ENCODE measurements at places on chromosomes 4 and X.

DNA sequence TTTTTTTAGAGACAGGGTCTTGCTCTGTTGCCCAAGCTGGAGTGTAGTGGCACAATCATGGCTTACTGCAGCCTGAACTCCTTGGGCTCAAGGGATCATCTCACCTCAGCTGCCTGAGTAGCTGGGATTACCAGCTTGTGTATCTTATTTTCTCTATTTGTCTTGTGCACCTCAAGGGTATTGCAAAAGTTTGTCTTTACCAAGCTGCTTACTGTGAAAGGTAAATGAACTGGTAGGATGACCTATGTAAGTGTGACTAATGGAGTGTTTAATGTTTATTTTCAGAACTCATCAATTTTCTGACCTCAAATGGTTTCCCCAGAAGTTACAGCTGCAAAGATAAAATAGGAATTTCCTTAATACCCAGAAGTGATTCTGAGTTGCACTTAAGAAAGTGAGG is 5.3 kb upstream of the FGA start:
- no peak for DNase-seq

- no peak for DNase-seq
Measured at GRCh38 chr4:77352192-77352591, 195.2 kb downstream of the CCNG2 start.

DNA sequence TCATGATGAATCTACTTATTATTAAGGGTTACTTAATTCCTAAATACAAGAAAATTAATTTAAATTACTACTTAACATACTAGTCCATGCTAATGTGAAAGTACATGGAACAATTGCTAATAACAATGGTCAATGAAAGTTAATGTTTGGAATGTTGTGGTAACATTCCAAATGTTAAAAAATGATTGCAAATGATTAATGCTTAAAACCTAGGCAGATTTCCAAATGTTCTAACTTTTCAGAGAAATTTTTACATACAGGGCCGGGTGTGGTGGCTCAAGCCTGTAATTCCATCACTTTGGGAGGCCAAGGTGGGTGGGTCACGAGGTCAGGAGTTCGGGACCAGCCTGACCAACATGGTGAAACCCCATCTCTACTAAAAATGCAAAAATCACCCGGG is 1851.3 kb upstream of the PCDH7 start:
- no peak for DNase-seq

GRCh38 chr4:8577046-8577445 is 3.1 kb upstream of the GPR78 start:
- DNase-seq: no peak

- no peak for DNase-seq
Measured at GRCh38 chrX:508163-508562, 121.5 kb upstream of the PPP2R3B start.

GRCh38 chrX:48695534-48695896 is 1.0 kb upstream of the SUV39H1 start:
- DNase-seq: peak; percentile 19

DNA sequence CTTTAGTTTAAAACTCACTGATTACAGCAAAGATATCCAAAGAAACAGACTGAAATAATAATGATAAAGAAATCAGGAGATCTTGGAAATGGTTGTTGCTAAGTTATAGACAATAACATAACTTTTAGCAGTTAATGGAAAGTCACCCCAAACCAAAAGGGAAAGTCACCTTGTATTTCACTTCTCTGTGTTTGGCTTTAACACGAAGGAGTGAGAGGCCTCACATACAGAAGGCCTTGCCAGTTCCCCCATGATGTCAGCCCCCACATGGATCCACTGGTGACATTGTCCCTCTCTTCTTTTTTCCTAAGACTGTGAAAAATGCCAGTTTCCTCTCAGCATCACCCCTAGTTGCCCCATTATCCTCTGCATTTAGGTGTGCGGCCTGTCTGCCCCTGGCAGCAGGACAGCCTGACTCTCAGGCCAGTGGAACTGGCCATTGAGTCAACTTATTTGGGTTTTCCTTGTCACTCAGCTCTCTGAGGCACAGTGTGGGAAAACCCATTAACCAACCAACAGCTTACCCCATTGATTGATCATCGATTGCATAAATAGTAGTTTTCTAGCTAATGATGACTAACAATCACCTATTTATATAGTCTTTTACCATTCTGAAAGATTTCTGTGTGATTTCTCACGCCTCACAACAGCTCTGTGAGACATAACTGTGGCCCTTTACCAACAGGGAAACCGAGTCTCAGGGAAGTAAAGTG is 308.1 kb downstream of the PTTG2 start:
- DNase-seq: no peak

DNA sequence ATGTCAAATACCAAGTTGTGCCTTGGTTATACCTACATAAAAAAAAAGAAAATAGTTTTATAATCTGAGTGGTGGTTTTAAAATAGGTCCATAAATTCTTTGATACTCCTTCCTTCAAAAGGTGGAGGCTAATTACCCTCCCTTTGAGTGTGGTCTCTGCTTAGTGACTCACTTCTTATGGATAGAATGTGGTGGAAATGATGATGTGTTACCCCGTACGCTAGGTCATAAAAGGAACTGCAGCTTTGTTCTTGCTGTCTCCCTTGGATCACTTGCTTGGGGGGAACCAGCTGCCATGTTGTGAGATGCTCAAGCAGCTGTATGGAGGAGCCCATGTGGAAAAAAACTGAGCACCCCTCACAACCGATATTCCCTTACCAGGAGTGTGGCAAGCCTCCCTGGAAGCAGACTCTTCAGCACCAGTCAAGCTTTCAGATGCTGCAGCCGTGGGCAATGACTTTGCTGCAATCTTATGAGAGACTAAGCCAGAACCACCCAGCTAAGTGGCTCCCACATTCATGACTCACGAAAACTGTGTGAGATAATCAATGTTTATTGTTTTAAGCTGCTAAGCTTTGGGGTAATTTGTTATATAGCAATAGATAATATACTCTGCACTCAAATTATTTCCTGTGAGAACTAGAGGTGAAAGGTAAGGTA is 195.0 kb upstream of the GATB start:
- no peak for DNase-seq

DNA sequence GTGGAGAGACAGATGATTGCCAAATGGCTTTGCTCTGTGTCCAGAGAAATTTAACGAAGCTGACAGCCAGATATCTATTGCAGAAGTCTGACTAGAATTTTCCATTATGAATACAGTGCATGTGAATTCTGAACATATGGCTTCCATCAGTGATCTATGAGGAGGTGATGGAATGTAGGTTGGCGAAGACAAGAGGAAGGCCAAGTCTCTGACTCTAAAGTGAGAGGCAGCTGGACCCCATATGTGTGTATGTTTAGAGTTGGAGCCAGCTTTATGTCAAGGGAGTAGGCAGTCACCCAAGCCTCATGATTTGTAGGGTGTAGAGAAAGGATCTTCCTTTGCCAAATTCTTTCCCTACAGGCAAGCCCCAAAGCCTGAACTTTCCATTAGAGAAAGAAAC is 76.2 kb upstream of the TEX13D start:
- no peak for DNase-seq

Data from BE2C (cell line).